ENCODE measurements at places on chromosomes 3 and 15. TPM values are rescaled to one million over a fixed set of nuclear protein-coding genes. Genes with fewer than 3 reads are reported as not detected.

- DNase-seq: no peak
Observed at GRCh38 chr3:13072239-13072599, 1.0 kb downstream of the IQSEC1 start.

DNA sequence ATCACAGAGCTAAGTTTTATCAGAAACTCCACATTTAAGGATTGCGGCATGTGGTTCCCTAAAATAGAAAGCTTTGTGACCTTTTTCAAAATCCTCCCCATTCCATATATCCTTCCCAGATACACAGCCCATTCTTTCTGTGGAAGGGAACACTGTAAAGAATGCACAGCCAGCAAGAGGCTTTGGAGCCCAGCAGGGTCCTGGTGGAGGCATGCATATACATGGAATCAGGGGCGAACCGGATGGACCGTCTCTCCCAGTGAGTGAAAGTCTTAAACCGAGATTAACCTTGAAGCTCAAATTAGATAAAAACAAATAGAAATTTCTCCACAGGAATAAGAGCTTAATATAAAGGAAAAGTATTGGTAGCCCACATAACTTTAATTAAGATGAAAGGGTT lies 436.2 kb upstream of the MDFIC2 start:
- no peak for DNase-seq

DNA sequence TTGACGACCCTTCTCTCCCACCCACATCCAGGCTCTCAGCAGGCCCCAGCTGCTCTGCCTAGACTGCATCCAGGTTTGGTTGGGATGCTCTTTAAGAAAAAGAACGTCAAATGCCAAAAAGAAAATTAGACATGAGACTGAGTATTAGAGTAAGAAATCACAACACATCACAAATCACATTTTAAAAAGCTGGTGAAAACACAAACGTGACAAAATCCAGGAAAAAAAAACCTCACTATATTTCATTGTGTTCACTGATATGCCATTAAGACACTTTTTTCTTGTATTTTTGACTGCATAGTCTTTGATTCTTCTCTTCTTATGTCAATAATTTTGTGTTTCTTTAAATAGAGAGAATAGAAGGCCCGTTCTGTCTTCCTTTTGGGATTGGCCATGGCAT lies 243.7 kb downstream of the TLE3 start:
- DNase-seq: no peak

DNA sequence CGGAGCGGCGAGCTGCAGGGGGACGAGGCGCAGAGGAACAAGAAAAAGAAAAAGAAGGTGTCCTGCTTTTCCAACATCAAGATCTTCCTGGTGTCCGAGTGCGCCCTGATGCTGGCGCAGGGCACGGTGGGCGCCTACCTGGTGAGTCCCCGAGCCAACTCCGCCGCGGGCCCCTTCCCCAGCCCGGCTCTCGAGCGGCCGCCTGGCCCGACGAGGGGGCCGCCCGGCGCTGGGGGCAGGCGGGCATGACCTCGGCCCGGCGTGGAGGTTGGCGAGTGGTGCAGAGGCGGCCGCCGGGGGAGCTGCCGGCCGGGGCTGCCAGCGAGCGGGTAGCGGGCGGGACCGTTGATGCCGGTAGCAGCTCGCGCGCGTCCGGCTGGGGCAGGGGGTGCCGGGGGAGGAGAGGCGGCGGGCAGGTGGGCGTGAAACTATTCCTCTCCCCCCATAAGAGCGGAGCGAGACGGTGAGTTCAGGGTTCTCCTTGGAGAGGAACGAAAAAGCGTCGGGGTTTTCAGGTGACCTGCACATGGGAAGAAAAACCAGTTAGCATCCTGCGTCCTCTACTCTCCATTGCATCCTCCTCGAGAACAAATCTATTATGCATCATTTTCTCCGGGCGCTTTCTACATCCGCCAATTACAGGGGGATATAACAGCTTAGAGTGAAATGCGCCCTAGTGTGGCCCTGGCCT lies 585 bp downstream of the SLCO3A1 start:
- no peak for DNase-seq

- no peak for DNase-seq
Observed at GRCh38 chr3:192700885-192701284, 26.5 kb downstream of the FGF12 start.

DNA sequence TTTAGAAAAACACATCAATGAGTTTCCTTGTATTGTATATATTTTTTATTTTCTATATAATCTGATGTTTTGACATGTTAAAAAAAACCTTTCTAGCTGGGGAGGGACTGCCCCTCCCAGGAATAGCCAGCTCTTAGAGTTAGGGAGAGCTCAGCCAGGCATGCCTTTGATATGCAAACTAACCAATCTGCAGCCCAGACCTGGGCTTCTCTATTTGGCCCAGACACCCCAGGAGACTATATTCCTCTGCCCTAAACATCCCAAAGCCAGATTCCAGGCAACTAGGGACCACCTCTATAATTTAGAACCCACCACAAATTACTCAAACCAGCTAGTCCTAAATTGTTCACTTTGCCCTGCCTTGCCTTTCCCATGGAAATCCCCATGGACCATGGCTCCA lies 390.9 kb upstream of the ADAMTS9 start:
- DNase-seq: no peak

DNA sequence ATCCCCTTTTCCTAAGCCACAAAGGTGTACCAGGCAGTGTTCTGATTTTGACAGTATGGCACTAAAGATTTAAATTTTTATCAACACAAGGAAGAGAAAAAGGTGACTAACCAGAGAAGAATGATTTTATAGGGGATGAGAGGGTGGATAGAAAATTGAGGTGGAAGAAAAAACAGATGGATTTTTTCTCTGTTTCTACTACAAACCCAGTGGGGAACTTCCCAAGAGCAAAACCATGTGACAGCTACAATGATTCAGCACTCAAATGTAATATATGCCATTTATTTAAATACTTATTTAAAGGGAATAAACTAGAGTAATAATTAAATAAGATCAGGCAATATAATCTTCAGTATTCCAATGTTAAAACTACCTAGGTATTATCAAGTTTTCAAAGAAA lies 11.1 kb downstream of the DCUN1D1 start:
- no peak for DNase-seq

DNA sequence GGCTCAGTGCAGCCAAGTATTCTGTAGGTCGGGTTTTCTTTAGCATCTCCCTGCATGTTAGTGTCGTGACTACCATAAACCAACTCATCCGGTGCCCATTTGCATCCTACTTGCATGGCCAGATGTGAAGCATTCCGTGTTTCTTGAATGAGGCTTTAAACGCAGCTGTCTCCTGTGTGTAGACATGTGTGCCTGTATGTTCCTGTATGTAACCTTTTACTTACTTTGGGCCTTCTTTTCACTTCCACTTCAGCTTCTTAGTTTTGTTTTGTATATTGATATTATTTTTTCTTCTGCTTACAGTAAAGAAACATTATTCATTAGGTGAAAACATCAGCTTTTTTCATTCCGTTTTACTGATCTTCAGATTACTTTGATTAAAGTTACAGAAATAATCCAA lies 267.9 kb downstream of the BBX start:
- DNase-seq: no peak

- DNase-seq: no peak
Observed at GRCh38 chr3:69094467-69095205, 9.9 kb downstream of the ARL6IP5 start.

GRCh38 chr3:122217901-122218300 lies 34.4 kb downstream of the CASR start:
- DNase-seq: no peak

DNA sequence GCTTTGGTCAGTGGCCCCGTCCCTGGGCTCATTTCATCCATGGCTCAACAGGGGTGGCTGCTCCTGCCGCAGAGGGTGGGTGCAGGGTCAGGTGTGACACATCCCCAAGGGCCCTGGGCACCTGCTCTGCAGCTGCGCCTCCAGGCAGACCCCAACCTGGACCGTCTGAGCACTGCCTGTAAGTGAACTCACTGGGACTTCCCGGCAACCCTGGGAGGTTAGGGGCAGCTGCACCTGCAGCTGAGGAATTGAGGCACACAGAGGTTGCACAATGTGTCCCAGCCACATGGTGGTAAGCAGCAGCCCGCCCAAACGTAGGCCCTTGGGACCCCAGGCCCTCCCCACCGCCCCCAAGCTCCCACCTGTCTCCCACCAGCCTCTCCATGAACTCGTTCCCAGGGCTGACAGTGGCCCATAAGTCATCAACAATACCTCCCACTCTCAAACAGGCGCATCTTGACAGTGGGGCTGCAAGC lies 55.1 kb downstream of the PLXNA1 start:
- DNase-seq: no peak

GRCh38 chr3:166013073-166013679 lies 176.0 kb upstream of the BCHE start:
- DNase-seq: no peak

DNA sequence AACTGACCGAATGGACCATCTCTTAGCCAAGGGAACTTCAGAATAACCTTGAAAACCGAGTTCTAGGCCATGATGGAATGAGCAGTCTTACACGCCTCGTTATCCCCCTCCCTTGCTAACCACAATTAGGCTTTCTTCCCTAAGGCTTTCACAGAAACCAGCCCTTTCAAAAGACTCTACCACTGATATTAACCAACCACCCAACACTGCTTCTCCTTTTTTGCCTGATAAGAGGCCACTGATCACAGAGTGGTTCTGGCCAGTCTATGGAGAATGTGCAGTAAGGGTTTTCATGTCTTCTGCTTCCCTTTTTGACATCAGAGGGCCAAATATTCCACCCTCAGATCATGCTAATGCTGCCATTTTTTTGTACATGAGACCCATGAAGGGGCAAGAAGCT lies 59.3 kb downstream of the MCF2L2 start:
- no peak for DNase-seq

- no peak for DNase-seq
Observed at GRCh38 chr3:183247011-183247589, 6.0 kb upstream of the B3GNT5 start.

- DNase-seq: no peak
Observed at GRCh38 chr3:161025911-161026310, 79.2 kb downstream of the B3GALNT1 start.

DNA sequence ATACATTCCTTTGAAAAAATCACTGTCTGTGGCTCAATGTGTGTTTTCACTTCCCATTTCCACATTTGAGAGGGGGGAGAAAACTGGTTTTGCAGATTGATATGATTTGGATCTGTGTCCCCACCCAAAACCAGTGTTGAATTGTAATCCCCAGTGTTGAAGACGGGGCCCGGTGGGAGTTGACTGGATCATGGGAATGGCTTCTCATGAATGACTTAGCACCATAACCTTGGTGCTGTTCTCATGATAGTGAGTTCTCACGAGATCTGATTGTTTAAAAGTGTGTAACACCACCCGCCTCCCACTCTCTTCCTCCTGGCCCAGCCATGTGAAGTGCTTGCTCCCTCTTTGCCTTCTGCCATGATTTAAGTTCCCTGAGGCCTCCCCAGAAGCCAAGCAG lies 16.1 kb downstream of the TMEM207 start:
- DNase-seq: no peak

DNA sequence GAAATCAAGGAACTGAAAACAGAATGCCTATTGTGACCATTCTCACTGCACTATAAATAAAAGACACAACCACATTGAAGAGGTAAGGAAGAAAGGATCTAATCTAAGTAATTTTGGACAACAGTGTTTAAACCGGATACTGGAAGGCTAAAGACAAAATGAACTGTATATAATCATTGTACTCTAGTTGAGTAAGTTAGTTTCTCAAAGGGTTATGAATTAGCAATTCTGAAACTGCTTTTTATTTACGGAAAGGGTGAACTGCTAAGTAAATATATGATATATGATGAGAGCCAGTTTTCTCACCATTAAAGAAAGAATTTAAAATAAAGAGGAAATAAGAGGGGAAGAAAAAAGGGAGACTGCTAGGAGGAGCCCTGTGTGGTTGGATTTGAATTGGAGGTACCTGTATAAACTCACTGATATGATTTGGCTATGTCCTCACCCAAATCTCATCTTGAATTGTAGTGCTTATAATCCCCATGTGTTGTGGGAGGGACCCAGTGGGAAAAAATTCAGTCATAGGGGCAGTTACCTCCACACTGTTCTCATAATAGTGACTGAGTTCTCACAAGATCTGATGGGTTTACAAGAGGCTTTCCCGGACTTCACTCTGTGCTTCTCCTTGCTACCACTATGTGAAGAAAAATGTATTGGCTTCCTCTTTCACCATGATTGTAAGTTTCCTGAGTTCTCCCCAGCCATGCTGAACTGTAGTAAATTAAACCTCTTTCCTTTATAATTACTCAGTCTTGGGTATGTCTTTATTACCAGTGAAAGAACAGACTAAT lies 607.7 kb downstream of the PYDC2 start:
- no peak for DNase-seq

- no peak for DNase-seq
Observed at GRCh38 chr3:46214751-46215352, 6.7 kb upstream of the CCR1 start.

DNA sequence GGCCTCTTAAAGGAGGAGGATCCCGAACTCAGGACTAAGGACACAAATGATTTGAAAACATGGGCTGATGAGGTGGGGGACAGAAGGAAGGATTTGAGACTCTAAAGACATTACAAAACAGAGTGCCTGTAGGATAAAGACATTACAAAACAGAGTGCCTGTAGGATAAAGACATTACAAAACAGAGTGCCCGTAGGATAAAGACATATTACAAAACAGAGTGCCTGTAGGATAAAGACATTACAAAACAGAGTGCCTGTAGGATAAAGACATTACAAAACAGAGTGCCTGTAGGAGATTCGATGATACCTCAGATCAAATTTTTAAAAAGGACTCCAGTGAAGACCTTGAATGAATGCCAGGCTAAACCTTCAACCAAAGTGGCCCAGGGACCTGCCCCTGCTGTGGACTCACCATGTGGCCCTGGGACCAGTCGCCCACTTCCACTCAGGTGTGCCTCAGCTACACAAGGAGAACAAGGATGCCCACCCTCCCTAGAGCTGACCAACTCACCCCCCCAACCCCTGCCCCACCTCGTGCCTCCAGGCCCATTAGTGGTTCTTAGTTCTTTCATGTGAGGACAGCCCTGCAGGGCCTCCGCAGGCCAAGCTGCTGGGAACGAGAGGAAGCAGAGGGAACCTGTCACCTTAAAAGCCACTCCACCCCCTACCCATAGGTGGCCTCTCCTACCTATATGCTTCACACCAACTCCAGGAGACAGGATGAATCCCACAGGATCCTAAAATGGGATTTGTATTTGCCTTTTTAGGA lies 59.8 kb downstream of the SH3BP5 start:
- DNase-seq: no peak

GRCh38 chr3:15064299-15064834 lies 748 bp downstream of the MRPS25 start:
- no peak for DNase-seq

GRCh38 chr15:47705281-47705997 lies 11.9 kb upstream of the SEMA6D start:
- no peak for DNase-seq

Gene PLS1
- 23.9 TPM for total RNA-seq

Gene LCTL
- total RNA-seq: not detected

Gene CCR1
- total RNA-seq: 8.6 TPM

Gene NISCH
- total RNA-seq: 43.8 TPM

Gene BTLA
- total RNA-seq: 0.57 TPM

Gene KPNA4
- 34.7 TPM for total RNA-seq

Gene TPRG1
- 21.6 TPM for total RNA-seq

Gene GP5
- not detected for total RNA-seq

Gene KNG1
- not detected for total RNA-seq

Measured in esophagus squamous epithelium (tissue), 5 donors.